ENCODE measurements at places on chromosomes 3 and 15.
A peak's percentile ranks its signal among the peaks of the same experiment; 100 is the strongest.

DNA sequence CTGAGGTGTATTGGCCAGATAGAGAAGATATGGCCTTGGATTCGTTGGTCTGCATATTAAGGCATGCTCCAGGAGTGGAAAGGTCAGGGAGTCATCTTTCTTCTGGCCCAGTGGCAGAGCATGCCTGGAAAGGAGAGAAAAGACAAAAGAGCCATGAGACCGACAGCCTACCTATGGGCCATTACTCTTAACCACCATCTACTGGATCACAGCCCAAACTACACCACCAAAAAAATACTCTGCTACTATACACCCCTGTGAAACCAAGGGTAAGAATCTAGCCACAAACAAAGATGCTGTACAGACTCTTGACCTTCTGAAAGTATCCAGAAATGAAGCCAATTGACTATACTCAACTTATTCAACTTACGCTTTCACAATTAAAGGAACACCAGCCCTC lies 96.1 kb upstream of the PLSCR5 start:
- DNase-seq: no peak

- DNase-seq: no peak
Measured at GRCh38 chr3:170867143-170867937, 2.7 kb downstream of the RPL22L1 start.

- no peak for DNase-seq
Measured at GRCh38 chr3:39221141-39221530, 28.7 kb upstream of the XIRP1 start.

GRCh38 chr3:192812743-192813383 lies 85.5 kb upstream of the FGF12 start:
- no peak for DNase-seq

DNA sequence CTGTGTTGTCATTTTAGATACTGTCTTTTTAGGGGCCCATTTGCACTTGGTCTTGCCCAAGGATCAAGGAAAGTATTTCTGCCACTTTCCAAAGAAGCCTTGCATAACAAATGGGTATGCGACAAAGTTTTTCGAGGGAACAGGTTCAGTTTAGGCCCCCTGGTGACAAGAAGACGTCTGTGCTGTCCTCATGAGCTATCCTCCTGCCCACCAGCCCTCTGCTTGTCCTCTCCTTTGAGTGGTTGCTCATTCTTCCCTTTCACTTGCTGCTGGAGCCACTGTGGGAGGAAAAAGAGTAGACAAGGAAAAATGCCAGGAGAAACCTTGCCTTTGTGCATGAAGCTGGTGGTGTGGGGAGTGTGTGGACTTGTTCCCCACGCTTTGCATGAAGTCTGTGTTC lies 171.9 kb downstream of the CACNA2D3 start:
- no peak for DNase-seq

DNA sequence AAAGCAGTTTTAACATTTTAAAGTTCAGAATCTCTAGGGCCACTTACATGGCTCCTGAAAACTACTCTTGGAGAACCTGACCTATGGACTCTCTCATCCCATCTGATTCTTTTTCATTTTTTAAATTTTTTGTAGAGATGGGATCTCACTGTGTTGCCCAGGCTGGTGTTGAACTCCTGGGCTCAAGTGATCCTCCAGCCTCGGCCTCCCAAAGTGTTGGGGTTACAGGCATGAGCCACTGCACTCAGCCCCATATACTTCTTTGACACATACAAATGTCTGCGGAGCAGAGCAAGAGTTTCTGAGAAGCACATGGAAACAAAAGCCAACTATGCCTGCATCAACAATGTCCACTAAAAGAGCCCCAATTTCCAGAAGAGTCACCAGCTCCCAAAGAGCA lies 189.8 kb downstream of the FOXP1 start:
- DNase-seq: no peak

DNA sequence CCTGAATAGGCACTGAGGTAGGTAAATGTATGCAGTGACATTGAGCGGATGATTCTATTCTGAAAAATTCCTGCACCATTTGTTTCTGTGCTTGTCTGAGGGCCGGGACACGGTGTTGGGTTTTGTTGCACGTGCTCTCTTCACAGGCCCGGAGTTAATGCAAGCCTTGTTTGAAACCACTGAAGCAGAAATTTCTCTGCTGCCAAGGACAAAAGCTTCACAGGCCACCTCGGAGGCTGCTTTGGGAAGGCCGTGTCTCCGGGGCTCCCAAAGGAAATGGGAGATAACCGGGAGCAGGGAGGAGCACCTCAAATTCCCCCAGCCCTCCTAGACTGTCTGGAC lies 179.4 kb downstream of the OPA1 start:
- no peak for DNase-seq

DNA sequence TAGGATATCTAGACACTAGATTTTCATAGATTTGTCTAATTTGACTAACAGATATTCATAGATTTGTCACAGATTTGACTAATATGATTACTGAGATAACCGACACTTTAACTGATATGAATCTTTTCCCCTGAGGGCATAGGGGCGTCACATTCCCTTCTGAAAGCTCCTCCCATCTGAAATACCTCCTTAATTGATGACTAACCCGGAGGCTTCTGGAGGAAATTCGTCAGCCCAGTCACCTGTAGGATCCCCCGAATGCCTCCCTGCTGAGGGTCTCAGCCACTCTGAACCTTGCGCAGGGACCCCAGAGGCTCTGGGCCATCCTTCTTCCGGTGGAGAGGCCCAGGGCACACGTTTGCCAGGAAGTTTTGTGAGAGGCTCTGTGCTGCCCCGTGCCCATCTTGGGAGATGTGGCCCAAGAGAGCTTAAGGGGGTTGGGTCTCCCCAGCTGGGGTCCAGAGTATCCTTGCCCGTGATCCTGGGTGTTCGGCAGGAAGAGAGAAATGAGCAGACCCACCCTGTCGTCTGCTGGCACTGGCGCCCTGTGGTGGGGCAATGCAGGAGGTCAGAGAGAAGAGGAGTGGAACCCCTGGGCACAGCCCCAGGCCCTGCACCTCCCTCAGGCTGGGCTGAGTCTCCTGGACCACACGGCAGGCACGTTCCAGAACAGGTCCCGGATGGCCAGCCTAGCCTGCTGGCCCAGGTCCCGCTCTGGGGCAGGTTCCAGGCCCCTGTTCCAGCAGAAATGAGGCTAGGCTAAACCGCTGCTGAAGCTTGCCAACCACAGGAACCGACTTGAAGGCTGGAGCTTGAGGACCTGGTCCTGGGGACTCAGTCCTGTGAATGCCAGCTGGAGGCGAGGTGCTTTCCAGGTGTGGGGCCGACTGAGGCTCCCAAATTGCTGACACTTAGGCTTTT lies 1.7 kb downstream of the PLA2G4D start:
- DNase-seq: no peak

DNA sequence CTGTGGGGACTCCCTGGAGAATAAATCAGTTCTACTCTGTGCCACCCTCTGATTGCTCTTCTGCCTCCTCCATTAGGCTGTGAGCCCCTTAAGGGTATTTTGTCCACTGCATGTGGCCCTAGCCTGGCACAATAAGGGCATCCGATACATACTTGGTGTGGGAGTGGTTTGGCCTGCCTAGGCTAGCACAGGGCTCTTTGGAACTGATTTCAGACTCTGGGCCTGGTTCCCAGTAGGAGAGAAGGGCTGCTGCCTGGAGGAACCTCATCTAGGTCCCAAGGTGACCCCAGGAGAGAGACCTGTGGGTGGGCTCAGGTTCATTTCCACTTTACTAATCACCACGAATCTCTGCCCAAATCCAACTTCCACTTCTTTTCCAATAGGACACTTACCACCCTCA lies 5.3 kb upstream of the CTDSPL start:
- DNase-seq: no peak

GRCh38 chr3:20080956-20081554 lies 40.8 kb downstream of the KAT2B start:
- DNase-seq: no peak

- no peak for DNase-seq
Measured at GRCh38 chr15:99070208-99070607, 34.7 kb upstream of the SYNM start.

GRCh38 chr3:174132421-174133042 lies 726.6 kb upstream of the NAALADL2 start:
- no peak for DNase-seq

DNA sequence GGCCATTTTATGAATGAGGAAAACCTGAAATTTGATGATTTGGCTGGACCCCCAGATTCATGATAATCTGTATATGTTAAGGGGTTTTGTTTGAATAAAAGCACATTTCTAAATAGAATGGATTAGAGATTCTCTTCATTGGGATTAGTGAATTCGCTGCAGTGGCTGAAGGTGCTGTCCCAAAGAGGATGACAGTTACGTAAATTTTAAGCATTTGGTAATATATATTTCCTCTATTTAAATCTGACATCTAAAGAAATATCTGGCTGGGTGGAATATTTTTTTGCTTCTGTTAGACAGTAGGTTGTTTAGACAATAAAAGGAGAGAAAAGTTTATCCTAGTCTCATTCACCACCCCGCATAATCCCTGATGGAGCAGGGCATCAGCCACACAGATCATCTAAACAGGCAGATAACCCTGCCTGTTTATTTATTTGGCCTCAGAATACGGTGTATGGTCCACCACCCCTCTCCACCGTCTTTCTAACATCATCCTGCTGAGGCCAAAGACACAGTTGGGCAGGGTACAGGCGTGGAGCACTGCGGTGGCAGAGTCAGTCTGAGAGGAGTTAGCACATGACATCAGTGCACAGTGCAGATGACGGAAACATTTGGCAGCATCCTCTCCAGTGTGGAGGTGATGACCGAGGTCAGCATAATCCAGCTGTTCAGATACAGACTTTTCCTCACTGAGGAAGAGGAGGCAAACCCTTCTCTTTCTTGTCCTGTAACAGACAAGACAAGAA lies 20.4 kb upstream of the NFKBIZ start:
- no peak for DNase-seq

GRCh38 chr15:43776718-43777266 lies at the start of gene ELL3:
Gene ELL3 (minus strand): TSS chr15:43776966. CDS start chr15:43776901, 65 bp downstream.
- DNase-seq: peak; percentile 72

GRCh38 chr15:64877435-64877834 lies 34.3 kb upstream of the ANKDD1A start:
- no peak for DNase-seq

DNA sequence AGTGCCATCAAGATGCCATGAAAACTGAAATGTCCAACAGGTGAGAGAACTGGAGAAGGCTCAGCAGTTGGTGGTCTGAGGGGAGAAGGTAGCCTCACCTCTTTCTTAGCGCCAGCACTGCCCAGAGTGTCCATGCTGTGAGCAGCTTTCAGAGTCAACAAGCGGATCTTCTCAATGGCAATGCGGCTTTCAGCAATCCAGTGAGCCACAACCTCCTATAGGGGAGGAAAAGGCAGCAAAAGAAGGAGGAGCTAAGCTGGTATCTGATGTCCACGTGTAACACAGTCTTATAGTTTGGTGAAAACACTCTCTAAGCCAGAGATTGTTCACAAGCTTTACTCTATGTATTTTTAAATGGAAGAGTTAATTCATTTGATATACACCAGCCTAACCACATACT lies 36.1 kb upstream of the ACKR4 start:
- no peak for DNase-seq

- DNase-seq: no peak
Measured at GRCh38 chr3:42763021-42763420, 10.0 kb downstream of the CCDC13 start.

DNA sequence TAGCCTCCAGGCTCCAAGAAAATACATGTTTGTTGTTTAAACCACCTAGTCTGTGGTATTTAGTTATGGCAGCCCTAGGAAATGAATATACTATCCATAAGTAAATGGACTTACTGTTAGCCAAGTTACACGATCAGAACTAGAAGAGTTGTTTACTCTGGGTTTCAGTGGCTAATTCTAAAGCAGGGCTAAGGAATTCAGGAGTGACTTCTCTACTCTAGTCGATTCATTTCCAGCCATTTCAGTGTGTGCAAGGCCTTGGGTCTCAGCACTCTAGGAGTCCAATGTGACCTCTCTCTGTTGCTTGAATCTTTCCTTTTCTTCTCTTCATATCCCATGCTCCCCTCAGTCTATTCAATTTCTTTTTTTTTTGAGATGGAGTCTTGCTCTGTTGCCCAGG lies 66.7 kb downstream of the BHLHE40 start:
- no peak for DNase-seq

DNA sequence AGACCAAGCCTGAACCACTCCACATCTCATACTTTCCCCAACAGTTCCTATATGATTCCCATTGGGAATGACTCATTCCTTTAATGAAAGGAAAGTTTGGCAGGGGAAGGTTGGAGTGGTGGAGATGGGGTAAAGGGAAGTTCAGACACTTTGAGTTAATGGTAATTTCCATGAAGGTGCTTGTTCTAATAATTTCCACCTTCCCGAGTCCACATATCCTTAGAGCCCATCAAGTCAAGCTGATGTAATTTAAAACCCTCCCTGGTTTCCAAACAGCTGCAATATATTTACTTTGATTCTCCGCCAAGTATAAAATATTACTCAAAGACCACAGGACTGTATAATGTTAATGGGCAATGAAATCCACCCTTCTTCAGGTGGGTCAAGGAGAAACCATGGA lies 95.0 kb upstream of the GALNT15 start:
- DNase-seq: no peak

DNA sequence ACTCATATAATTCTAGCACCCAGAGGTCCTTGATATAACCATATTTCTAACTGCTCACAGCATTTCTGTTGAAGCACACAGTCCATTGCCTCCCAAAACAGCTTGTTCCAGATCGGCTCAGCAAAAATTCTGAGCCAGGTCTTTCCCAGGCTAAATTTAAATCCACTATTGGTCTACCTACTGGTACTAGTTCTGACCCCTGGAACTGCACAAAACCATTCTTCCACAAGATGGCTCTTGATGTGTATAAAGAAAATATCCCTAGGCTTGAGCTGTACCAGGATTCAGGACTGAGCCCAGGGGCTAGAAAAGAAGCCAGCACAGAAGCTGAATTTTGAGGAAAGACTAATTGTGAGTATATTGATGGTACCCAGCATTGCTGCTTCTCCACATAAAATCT lies 75.4 kb upstream of the ABHD17C start:
- DNase-seq: no peak

DNA sequence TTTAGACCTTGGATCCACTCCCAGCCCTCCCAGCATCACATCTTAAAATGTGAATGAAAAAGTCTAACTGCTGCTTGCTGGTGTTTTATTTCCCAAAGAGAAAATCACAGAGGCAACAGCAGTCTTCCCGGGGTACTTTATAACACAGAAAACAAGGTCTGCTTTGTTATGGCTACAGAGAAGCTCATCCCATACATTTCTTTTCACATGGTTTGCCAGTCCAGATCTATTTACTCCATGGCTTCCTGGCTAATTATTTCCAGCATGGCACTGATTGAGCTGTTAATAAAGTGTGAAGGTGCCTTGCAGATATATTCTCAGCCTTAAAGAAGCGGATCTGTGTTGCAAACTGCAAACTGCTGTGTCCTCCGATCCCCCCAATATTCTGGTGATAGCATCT lies 466.1 kb upstream of the CFAP20DC start:
- DNase-seq: no peak

DNA sequence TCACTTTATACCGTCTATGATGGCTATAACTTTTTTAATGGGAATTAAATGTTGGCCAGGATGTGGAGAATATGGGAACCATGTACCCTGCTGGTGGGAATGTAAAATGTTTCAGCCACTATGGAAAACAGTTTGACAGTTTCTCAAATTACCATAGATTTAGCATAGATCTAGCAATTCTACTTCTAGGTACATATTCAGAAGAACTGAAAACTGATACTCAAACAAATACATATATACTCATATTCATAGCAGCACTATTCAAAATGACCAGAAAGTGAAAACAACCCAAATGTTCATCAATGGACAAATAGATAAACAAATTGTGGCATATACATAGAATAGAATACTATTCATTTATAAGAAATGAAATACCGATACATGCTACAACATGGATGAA lies 539.4 kb downstream of the IGSF11 start:
- no peak for DNase-seq

GRCh38 chr15:28273468-28273867 lies 48.5 kb downstream of the HERC2 start:
- peak; percentile 8 for DNase-seq

Measured in GM13976 (cell line).